Activated CD8-positive, alpha-beta memory T cell treated with anti-CD3 and anti-CD28 coated beads for 24 hours (primary cell): ENCODE measurements at places on chromosomes 16 and 17.

DNA sequence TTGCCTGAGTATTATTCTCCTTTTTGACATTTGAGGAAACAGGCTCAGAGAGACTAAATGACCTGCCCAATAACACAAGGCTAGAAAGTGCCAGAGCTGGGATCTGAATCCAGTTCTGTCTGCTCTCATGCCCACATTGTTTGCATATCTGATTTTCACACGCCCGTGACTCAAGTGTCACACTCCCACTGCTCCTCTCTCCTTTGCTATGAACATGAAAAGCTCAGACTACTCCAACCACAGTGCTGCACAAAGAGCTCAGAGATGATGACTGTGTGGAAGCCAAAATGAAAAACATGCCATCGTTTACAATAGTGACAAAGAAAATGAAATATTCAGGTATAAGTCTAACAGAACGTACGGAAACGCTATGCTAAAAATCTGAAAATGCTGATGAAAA lies 107.9 kb downstream of the SMG6 start:
- DNase-seq = peak; percentile 65

GRCh38 chr17:6350806-6351205 lies 84.1 kb downstream of the AIPL1 start:
- DNase-seq = no peak

DNA sequence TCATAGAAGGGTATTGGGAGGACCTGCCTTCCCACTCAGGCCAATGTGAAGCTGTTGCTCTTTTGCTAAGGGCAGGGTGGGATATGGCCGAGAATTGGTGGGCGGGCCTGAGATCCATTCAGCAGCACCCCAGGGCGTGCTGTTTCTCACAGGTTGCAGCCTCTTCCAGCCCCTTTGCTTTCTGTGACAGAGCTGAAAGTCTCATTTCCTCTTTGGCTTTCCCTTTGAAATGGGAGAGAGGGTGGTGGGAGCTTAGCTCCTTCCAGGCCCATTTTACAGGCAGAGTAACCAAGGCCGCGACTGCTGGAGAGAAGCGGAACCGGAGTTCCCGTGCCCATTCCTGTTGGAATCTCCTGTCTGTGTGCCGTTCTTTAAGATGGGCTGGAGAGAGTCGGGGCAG lies 183.0 kb downstream of the RAB11FIP4 start:
- no peak for DNase-seq

DNA sequence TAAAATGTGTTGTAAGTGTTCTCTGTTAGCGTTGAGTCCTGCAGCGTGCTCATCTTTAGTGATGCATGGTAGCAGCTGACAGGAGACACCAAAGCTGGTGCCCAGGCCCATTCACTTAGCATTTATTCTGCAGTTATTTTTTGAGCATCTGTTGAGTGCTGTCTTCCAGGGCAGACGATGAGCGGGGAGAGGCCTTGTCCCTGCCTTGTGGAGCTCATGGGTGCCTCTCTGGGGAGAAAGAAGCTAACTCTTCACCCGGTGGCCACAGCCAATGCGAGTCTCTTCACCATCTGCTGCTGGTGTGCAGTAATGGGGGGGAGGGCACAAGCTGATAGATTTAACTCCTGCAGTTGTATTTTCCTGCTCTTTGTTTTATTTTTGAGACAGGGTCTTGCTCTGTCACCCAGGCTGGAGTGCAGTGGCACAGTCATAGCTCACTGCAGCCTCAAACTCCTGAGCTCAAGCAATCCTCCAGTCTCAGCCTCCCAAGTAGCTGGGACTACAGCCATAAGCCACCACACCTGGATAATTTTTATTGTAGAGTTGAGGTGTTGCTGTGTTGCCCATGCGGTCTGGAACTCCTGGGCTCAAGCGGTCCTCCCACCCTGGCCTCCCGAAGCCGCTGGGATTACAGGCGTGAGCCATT lies 30.5 kb downstream of the GPT2 start:
- no peak for DNase-seq

DNA sequence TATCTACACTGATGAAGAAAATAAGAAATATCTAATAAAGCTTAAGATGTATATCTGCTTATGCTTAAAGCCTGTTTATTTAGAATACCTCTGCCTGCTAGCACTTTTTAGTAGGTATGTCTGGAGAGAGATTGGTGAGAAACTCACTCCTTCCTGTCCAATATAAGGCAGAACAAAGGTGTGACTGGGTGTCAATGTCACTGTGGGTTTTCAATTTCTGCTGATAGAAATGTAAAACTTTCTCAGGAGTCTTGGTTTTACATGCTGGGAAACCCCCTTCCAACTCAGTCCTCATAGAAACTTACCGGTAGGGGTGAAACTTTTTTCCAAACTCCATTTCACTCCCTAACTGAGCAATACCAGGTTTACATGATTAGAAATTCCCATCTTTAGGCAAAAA lies 17.8 kb upstream of the MPHOSPH6 start:
- no peak for DNase-seq

- DNase-seq = no peak
Measured at GRCh38 chr16:85982563-85982939, 83.6 kb downstream of the IRF8 start.

DNA sequence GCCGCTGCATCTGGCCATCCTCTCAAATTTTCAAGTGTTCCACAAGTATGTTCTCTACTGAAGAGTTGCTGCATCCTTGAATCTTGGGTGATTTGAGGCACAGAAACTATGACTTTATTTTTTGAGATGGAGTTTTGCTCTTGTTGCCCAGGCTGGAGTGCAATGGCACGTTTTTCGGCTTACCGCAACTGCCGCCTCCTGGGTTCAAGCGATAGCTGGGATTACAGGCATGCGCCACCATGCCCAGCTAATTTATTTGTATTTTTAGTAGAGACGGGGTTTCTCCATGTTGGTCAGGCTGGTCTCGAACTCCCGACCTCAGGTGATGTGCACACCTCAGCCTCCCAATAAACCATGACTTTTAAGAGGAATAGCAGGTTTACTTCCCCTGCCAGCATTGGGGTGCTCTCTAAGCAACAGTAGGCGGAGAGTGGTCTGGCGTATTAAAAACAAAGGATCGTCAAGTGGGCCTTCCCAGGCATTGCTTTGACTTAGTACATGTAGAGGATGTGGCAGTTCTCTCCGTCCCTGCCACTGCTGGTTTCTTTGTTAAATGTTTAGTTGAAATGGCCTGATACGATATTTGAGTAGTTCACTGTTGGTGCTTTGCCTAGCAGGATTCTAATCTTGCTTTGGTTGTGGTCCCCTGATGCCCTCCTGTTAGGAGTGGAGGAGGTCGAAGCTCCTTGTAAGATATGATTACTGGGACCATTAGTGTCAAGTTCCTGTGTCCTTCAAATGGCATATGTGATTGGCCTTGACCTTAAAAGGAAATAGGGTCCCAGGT lies 9.5 kb downstream of the PYCARD start:
- no peak for DNase-seq

GRCh38 chr16:17228048-17228707 lies 242.6 kb downstream of the XYLT1 start:
- DNase-seq = no peak

GRCh38 chr16:67544329-67544841 lies 15.8 kb downstream of the RIPOR1 start:
- no peak for DNase-seq

- no peak for DNase-seq
Measured at GRCh38 chr16:77207030-77207429, 7.8 kb downstream of the SYCE1L start.

- DNase-seq = no peak
Measured at GRCh38 chr16:67393111-67393787, at the start of gene TPPP3. Gene TPPP3, minus strand, starts transcription at chr16:67393498. Its CDS starts 2,387 bp downstream, at chr16:67391111.

DNA sequence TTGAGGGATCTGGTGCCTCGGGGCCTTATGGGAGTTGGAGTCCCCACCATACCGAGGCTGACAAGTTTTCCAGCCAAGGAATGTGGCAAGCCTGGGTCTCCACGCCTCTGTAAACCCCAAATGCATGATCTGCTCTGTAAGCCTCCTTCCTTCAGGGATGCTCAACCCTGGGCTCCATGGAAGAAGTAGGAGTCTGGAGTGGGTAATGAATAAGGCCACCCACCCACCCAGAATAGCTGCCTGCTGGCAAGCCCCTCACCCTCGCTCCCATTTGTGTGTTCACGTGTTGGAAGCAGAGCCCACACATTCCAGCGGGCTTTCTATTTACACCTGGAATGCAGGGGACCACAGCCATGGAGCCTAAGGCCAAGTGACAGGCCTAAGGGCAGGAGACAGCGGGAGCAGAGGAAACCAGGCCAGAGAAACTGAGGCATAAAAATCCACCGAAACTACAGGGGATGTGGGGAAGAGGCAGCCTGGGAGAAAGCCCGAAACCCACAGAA lies 4.4 kb downstream of the DLG4 start:
- DNase-seq = no peak

GRCh38 chr17:29156781-29157180 lies 23.4 kb downstream of the MYO18A start:
- no peak for DNase-seq

DNA sequence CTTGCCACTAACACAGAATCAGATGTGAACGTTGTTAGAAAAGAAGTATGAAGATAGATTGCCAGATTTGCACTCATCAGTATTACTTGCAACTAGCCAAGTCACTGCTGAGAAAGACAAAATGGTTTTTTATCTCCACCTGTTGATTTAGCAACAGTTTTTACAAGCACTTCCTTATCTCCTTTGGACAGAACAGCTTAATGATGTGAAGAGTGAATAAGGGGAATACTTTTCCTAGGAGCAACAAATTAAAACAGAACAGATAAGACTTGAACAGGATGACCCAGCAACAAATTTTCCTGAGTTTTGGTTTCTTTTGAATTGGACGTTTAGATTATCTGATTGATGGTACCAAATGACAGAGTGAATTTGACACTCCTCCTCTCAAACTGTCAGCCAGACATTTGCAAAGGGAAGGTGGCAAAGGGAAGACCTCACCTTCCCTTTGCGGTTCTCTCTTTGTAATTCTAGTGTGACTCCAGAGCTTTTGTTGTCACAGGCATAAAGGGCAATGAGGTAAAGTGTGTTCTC lies 130.6 kb downstream of the NLK start:
- DNase-seq = no peak

DNA sequence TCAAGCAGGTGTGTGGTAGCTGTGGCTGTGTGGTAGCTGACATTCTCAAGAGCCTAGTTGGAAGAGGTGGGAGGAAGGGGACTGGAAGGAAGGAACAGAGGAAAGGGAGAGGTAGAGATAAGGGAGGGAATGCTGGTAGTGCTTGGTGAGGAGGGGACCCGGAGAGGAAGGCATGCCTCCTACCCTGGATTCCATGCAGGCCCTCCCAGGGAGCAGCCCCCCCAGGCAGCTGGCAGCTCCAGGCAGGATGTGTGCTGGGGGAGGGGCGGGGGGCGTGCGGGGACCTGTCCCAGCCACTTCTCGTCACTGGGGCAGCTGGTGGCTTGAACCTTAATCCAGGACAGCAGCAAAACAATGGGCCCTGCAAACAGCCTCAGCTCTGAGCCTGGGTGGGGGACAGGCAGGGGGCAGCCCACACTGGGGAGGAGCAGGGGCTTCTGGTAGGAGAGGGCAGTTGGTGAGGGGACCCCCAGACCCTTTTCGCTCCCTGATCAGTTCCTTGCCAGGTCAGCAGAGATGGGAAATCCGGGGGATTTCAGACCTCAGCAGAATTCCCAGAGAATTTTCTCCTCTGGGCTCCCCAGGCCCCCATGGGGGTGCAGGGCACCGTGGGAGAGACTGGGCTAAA lies 27.1 kb downstream of the ARHGAP23 start:
- DNase-seq = no peak

- no peak for DNase-seq
Measured at GRCh38 chr17:41787021-41787418, 509 bp upstream of the JUP start.

GRCh38 chr17:47633996-47634395 lies 15.7 kb upstream of the KPNB1 start:
- DNase-seq = no peak

DNA sequence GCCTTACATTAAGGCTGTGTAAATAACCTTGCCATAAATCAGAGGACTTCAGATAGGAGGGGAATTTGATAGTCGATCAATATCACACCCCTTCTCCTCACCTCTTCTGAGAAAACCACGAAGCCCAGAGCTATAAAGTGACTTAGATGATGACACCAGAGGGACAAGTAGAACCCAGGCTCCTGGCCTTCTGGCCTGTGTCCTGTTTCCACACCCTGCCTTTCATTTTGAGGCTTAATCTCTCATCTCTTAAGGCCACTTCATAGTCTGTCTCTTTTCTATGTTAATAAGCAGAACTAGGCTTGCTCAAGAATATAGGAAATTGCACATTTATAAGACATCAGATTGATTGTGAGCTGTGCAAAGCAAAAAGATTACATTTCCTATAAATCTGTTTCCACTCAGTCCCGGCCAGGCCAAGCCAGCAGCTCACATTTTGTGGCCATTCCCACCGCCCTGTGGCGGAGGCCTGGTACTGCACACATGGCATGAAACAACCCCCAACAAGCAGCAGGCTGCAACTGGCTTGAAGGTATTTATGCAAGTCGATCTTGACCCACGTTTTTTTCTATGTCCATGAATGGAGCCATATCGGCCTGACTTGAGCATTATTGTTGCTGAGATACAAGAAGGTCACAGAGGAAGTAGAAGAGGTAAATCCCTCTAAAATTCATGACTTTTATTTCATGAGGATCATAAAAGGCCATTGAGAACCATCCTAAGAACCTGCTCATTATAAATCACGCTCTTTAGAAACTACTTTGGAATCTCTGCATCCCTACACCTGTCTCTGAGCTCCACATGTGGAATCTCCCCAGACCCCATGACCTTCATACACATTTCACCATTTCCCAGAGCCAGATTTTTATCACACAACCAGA lies 93.7 kb downstream of the PMP22 start:
- peak; percentile 62 for DNase-seq

DNA sequence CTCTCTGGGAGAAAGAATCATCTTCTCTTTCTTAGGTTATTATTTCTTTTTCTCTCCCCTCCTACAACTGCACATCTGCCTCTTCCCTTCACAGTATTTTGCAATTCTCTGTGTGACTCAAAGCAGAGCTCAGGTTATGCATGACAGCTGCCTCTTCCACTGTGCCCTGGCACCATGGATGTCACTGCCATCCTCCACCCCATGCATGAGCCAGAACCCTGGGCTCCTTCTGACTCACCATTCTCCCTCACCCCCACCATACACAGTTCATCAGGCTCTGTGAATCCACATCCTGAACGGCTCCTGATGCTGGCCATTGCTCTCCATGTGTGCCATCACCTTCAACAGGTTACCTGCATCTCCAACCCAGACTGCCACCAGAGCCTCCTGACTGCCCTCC lies 23.9 kb downstream of the CA10 start:
- no peak for DNase-seq
